ENCODE measurements at places on chromosomes 1 and 21.

GRCh38 chr1:226476066-226476465, 68.2 kb upstream of the PARP1 start:
- DNase-seq: no peak

DNA sequence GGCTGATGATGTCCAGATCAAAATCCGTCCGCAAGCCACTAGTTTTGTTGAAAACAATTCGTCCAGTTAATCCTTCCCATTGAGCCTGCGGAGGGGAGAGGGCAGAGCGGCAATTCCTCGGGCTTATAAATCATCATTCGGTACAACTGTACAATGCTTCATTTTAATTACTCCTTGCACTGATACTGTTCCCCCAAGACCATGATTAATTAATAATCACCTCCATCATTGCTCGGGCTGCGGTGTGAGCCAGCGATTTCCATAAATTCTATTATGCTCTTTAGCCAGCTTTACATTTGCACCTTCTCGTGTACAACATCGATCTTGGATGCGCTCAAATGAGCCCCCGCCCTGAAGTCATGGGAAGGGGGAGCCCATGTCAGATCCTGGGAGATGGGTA, 180.7 kb downstream of the GRIK3 start:
- DNase-seq: no peak

DNA sequence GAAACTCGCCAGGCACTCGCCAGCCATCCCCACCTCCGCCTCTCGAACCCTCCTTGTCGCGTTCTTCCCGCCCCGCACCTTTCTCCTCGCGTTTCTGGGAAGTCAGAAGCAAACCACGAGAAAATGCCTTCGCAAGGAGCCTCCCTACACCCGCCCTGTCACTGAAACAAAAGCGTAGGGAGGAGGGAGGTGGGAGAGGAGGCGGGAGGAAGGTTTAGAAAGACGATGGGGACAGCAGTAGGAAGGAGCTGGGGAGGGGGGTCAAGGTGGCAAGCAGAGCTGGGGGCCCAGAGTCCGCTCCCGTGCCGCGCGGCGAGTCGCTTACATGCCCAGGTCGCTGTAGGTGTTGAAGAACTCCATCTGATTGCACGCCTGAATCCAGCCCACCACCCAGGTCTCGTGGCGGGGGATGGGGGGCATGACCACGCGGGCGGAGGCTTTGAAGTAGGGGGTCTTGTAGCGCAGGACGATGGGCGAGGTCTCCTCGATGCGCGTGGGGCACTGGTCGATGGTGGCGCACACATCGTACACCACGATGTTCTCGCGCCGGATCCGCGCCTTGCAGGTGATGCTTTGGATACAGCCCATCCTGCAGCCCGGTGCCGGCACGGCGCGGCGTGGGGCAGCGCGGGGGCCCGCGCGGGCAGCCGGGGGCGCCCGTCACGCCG, 1.0 kb downstream of the FAM78B start:
- DNase-seq: no peak

DNA sequence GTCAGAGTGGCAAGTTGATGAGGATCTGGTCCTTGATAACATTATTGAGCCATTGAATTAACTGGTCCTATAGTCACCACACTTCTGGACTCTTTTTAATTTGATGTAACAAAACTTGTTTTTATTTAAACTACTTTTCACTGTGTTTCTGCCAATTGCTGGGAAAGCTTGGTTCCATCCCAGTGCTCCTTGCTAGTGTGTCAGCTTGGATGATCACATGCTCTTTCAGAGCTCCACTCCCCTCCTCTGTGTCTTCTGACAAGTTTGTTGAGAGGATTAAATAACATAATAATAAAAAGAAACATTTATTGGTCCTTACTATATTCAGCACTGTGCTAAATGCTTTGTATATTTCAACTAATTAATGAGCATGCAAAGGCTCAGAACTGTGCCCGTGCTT, 448.5 kb upstream of the B3GALT2 start:
- DNase-seq: no peak

- DNase-seq: no peak
These were observed 7.0 kb downstream of the AKT3 start for GRCh38 chr1:243842978-243843511.

- no peak for DNase-seq
These were observed 12.5 kb upstream of the MYOC start for GRCh38 chr1:171664976-171665375.

DNA sequence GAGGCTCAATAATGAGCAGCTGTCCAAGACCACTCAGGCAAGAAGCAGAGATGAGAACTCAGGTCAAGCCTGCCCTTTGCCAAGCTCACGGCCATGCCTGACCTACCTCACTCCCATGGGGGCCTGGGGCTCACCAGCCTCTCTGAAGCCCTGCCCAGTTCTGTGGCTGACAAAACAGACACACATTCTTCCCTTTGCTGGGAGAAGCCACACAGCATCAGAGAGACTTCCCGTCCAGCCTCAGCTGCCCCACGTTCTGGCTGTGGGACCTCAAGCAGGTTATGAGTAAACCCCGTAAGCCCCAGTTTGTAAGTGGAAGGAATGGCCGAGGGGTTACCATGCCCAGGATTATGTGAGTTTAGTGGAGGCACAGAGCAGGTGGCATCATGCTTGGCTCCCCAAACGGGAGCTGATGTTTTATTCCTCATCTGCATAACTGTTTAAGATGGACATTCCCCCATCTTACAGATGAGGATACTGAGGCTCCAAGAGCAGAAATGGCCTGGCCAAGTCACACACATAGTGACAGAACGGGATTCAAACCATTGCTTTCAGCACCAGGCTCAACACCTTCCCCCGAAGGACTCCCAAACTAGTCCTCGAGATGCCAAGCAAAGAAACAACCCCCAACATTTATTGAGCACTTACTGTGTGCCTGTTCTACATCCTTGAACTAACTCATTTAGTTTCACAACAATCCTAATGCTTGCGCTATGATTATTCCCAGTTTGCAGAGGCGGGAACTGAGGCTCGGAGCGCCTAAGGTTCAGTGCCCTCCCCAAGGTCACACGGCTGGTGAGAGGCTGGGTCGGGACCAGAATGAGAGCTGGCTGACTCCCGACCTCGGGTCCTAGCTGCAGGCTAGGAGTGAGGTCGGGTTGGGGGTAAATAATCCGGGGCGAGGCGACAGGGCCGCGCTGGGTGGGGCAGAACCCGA, 49.1 kb upstream of the LAPTM5 start:
- no peak for DNase-seq

- no peak for DNase-seq
These were observed 16.2 kb downstream of the KRTAP10-1 start for GRCh38 chr21:44523567-44524413.

- no peak for DNase-seq
These were observed 251.3 kb downstream of the KCNH1 start for GRCh38 chr1:210882414-210883221.

GRCh38 chr1:74341702-74342339, 106.6 kb downstream of the TNNI3K start:
- DNase-seq: no peak

GRCh38 chr1:109969146-109969829, 15.3 kb upstream of the AHCYL1 start:
- DNase-seq: no peak

DNA sequence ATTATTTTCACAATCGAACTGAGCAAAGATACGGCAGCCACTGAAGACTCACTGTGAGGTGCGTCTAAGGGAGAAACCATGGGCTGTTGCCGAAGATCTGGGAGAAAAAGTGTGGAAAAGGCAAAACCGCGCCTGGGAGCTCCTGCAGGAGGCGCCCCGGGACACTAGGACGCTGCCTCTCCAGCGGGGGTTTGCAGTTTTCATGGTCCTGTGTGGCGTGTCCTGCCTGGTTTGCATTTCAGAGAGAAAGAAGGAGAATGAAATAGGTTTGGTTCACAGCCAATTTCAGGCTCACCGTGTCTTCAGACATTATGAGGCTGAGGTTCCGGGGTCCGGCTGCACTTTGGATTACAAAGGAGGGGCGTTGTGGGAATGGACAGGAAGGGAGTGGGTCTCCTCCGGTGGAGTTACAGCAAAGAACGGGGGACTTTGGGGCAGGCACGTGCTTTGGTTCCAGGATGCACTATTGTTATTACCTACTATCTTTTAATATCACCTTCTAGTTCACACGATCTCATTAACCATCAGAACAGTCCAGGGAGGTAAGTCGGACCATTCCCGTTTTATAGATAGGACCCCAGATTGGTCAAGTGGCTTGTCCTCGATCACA, 179.8 kb downstream of the DYRK1A start:
- no peak for DNase-seq

DNA sequence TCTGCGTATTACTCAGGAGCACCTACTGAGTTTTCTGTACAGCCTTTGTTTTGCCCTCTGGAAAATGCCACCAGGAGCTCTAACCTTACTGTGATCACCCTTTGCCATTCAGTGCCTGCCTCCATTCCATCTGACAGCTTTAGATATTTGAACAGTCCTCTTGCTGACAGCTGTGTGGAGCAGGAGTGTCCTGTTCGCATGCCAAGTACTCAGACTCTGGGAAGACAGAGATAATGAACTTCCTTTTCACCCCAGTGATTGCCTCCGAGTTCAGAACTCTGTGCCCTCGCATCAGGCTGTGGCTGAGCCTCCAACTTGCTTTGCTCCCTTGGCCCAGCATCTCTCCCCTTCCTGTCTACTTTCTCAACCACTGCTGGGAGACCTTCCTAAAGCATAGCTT, 74.0 kb downstream of the CACNA1E start:
- no peak for DNase-seq

DNA sequence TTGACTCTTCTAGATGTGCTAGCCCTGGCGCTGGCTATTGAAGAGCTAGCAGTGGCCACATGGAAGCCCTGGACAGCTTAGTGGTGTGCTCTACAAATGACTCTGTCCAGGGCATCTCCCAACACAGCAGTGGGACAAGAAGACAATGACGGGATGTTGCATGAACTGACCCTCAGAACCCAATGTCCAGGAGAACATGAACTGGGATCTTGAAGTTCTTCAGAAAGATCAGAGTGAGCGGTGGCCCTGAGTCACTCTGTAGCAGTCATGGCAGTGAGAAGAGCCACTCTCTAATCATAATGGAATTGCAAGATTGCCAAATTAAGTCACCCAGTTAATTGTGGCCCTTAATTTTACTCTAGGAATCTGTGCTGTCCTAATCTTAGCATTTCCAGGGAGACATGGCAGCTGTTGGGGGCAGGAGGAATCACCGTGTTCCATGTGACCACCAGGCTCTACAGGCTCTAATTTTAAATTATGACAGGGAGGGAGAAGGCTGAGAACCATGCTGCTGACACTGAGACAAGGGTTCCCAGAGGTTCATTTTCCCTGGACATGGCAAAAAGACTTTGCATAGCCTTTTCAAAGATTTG, 10.2 kb upstream of the OBSCN start:
- DNase-seq: no peak

- DNase-seq: no peak
These were observed 1.3 kb upstream of the PLD5 start for GRCh38 chr1:242525769-242526168.

DNA sequence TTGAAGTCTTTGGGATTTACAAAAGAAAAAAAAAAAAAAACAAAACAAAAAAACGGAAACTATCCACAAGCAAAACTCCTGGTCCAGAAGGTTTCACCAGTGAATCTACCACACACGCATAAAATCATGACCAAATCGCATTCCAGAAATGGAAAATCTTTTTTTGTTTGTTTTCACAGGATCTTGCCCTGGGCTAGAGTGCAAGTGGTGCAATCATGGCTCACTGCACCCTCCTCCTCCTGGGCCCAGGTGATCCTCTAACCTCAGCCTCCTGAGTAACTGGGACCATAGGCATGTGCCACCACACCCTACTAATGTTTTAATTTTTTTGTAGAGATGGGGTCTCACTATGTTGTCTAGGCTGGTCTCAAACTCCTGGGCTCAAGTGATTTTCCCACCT, 100.5 kb downstream of the DYRK1A start:
- no peak for DNase-seq

GRCh38 chr21:34946916-34947534, 102.1 kb downstream of the RUNX1 start:
- no peak for DNase-seq

- no peak for DNase-seq
These were observed 545.9 kb downstream of the COL11A1 start for GRCh38 chr1:102562380-102562779.

DNA sequence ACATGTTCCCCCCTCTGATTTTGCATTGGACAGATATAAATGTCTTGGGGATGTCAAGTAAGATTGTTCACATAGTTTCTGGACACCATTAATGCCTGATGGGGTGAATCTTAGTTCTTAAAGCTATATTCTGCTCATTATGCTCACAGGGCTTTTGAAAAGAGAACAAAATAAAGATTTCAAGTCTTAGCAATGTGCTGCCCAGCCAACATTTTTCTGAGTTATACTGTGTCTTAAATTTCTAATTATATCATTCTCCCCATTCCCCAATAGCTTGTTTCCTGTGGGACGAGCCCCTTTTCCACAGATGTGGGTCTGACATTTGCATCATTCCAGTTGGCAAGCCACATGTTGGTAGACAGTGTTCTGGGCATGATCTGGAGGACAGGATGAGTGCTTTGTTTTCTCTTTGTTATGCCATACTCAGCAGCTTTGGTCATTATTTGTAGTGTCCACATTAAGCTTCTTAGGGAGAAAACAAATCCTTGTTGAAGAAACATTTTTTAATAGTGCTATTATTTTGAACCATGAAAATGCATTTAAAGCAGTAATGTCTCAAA, 32.8 kb downstream of the MTARC1 start:
- DNase-seq: no peak

DNA sequence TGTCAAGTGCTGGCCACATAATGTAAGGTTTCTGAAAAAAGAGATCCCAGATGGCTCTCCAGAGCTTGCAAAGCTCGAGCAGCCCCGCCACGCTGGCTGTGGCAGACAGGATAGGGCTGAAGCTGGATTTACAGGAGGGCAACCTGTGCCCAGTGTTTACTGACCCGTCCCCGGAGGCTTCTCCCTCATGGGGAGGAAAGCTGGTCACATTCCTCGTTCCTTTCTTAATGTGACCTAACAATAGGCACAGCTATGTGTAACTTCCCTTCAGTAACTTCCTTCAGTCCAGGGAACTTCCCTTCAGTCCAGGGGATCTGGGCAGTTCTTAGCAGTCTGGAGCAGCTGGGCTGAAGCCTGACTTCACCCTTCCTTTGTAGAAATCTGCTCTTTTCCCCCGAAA, 7.7 kb downstream of the SLFNL1 start:
- no peak for DNase-seq

DNA sequence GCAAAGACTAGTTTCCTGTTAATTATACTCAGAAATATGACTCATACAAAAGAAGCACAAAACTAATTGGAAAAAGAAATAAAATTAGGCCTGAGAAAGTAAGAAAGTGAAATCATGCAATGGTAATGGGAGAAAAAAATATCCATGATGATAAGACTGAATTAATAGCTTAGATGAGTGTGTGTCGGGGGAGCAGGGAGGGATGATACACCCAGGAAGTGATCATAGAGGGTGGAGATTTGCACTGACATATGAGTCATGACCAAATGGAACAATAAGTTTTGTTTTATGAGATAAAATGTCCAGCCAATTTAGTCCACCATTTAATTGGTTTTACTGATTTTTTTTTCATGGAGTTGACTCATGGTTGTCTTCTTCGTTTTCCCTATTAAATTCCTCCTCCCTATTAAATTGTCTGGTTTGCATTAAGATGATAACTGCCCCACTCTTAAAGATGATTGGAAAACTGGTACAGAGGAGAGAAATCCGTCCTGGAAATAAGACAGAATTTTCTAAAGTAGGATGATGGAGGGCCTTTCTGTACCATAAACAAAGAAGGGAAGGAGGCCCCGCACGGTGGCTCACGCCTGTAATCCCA, 111.7 kb upstream of the KCNJ6 start:
- DNase-seq: no peak
